ENCODE measurements at places on chromosomes 4 and X. TPM values are rescaled to one million over a fixed set of nuclear protein-coding genes. Genes with fewer than 3 reads are reported as not detected.

GRCh38 chrX:20513185-20513584 is 246.5 kb upstream of the RPS6KA3 start:
- DNase-seq, result peak; percentile 59

GRCh38 chr4:2619459-2619858 is 83.0 kb downstream of the FAM193A start:
- no peak for DNase-seq

DNA sequence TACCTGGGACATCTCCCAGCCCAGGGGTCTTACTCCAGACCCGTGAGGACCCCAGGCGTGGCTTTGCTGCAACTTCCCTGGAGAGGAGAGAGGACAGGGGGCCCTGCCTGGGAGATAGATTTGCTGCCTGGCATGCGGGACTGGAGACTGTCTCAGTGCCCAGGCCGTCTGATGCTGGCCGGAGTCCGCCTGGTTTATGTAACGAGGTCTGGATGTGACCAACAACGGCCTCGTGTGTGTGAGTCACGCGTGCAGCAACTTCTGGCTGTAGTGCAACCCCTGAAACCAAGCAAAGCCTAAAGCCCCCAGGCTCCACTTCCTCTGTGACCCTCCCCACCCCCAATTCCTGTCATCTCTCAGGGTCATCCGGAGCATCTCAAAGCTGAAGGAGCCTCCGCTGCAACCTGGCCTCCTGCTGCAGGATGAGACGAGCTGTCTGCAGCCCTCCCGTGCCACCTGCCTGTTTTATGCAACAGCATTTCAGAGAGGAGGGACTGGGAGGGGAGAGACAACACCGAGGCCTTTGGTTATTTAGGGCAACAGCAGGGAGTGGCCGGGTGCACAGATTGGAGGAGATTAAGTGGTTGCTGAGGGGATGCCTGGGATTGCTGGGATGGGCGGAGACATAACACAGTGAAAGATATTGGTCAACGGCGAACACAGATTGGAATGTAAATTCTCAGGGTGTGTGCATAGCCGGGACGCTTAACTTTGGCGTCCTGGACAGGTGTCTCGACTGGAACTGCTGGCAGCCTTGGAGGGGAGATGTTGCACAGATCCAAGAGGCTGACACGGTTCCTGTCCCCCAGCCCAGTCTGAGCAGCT is 16.0 kb downstream of the XG start:
- peak; percentile 21 for DNase-seq

- DNase-seq, result no peak
Observed at GRCh38 chrX:10233696-10234095, 76.9 kb downstream of the CLCN4 start.

DNA sequence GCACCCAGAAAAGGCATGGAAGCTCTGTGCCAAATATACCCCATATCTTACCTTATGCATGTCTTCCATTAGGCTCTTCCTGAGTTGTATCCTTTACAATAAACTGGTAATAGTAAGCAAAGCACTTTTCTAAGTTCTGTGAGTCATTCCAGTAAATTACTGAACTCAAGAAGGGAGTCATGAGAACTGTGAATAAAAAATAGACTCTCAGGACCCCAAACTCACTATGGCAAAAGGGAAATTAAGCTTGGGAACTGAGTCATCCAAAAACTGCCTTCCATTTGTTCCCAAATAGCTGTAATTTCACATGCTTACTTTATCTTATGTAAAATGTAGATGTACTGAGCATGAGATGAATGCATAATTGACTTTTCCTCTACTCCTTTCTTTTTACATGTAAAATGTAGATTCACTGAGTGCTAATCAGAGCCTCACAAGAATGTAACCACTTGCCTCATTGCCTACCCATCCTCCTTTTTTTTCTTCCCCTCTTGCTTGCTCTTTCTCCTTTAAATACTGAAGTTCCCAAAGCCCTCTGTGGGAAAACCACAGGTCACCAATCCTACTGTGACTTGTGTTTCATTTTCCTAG is 8.1 kb downstream of the TCEAL3 start:
- peak; percentile 79 for DNase-seq

DNA sequence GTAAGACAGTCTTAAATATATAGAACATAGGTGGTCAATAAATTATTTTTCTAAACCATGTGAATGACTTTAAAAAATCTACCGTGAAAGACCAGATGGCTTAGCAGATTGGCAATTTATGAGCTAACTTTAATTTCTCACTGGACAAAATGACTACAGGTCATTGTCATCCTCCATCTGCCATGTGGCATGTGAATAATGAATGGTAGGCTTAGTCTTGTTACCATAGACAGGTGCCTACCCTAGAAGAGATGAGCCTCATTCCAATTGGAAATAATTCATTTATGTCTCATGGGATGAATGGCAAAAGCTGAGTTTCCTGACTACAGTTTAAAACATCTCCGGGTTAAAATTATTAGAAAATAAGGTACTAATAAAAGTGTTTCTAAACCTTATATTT is 1043.3 kb downstream of the FAT4 start:
- no peak for DNase-seq

DNA sequence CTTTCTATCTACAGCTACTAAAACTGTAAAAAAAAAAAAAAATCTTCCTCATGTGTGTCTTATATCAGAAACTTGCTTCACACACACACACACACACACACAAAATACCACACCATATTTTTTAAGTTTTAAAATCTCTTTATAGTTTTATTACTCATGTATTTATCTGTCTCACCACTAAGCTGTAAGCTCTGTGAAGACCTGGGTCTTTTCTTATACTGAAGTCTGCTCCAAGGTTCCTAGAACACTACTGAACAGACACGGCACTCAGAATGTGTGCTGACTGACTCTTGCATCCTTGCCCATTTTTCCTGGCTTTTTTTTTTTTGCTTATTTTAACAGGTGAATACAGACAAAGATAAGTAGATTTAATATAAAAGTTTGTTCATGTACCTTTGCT is 135.6 kb upstream of the CXXC4 start:
- DNase-seq, result no peak

- no peak for DNase-seq
Observed at GRCh38 chr4:169677150-169677748, 56.9 kb downstream of the CLCN3 start.

- no peak for DNase-seq
Observed at GRCh38 chr4:61933527-61933926, 733.4 kb downstream of the ADGRL3 start.

GRCh38 chr4:121597346-121597934 is 99.3 kb downstream of the ANXA5 start:
- DNase-seq, result peak; percentile 69

- DNase-seq, result no peak
Observed at GRCh38 chr4:20621476-20621875, 78.8 kb upstream of the PACRGL start.

- DNase-seq, result peak; percentile 66
Observed at GRCh38 chr4:182745237-182745636, 171.9 kb downstream of the DCTD start.

GRCh38 chr4:118983831-118984230 is 95.2 kb downstream of the SYNPO2 start:
- DNase-seq, result no peak

GRCh38 chr4:2507855-2508254 is 28.6 kb upstream of the FAM193A start:
- no peak for DNase-seq

- DNase-seq, result peak; percentile 65
Observed at GRCh38 chr4:16827794-16828724, 70.4 kb downstream of the LDB2 start.

GRCh38 chr4:113147498-113148111 is 98.2 kb downstream of the ANK2 start:
- no peak for DNase-seq

DNA sequence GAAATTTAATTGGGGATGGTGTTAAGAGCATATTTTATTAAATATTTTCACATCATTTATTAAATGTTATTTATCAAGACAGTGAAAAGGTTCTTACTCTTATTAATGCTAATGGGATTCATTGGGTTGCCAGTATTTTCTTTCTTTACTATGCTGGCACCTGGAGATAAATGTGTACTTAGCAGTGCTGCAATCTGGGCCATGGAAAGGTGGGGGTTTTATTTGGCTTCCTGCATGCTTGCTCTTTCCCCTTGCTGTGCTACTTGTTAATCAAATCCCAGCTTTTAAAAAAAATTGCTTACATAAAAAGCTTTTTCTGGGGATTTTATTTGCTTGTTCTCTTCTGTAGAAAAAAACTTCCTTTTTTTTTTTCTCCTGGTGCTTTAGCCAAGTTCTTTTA is 48.3 kb downstream of the ZAR1 start:
- no peak for DNase-seq

GRCh38 chr4:183989931-183990330 is 84.8 kb downstream of the STOX2 start:
- DNase-seq, result no peak

DNA sequence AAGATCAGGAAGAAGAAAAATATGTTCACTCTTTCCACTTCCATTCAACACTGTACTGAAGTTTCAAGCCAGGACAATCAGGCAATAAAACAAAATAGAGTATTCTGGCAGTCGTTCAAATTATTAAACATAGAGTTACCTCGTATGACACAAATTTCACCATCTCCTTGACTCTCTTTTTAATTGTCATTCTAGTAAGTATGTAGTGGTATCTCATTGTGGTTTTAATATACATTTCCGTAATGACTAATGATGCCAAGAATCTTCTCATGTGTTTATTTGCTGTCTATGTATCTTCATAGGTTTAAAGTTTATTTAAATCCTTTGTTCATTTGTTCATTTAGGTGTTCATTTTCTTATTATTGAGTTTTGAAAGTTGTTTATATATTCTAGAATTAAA is 352.2 kb downstream of the IDS start:
- no peak for DNase-seq

GRCh38 chr4:53640576-53641453 is 49.5 kb upstream of the LNX1 start:
- no peak for DNase-seq

DNA sequence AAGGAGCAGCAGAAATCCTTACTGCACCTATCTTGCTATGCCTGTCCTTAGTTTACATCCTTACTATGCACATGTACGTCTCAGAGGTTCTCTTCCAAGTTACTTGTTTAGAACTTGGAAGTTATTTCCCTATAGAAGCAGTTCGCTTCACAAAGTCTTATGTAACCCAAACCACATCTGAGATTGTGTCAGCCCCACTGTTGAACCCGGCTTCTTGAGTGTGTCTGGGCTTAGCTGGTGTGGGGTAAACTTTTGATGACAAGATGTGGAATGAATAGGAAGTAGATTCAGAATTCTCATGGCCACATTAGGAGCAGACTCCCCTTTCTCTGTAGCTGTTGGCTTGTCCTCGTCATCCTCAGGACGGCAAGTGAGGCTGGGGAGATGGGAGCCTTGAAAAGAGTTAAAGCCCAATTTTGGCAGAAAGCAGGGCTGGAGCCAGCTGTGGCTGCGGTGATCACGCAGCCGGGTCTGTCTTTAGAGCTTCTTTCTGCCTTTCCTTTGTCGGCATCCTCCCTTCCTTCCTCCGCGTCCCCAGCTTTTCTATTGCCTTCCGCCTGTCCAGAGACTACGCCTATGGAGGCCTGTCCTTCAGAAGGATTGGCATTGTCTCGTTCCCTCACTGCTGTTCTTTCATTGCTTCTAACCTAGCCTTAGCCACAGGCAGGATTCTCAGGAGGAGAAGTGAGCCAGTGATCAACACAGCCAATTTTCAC is 23.0 kb upstream of the LIMCH1 start:
- no peak for DNase-seq

GRCh38 chr4:156799121-156799589 is 172.4 kb downstream of the PDGFC start:
- DNase-seq, result peak; percentile 37

GRCh38 chr4:99790796-99791617 is 25.6 kb upstream of the DAPP1 start:
- DNase-seq, result peak; percentile 40

GRCh38 chr4:70471897-70472296 is at the start of gene MUC7:
Gene MUC7, plus strand, starts transcription at chr4:70472197. Its CDS starts 1,825 bp downstream, at chr4:70474022.
- DNase-seq, result no peak

- no peak for DNase-seq
Observed at GRCh38 chr4:114282937-114283336, 303.5 kb upstream of the ARSJ start.

The ZNF157 gene
- total RNA-seq, result 0.05 TPM

The ERVMER34-1 gene
- not detected for total RNA-seq

The SPIN2A gene
- total RNA-seq, result not detected

The GUCY1B1 gene
- 3.2 TPM for total RNA-seq

The GIMD1 gene
- not detected for total RNA-seq

The SAGE1 gene
- total RNA-seq, result not detected

The IL13RA2 gene
- 143 TPM for total RNA-seq

The STBD1 gene
- 6.2 TPM for total RNA-seq

The MAGEB10 gene
- 0.10 TPM for total RNA-seq

The PASD1 gene
- 0.27 TPM for total RNA-seq

The MSANTD1 gene
- total RNA-seq, result not detected

The DAPP1 gene
- 0.76 TPM for total RNA-seq

The MAGEA1 gene
- total RNA-seq, result 11.7 TPM

The FGD1 gene
- 5.6 TPM for total RNA-seq

Data from M059J (cell line).